Muscle of leg (tissue), 16 donors: ENCODE measurements at places on chromosomes 7 and 10. TPM values are rescaled to one million over a fixed set of nuclear protein-coding genes. Genes with fewer than 3 reads are reported as not detected.

SGCE gene
- 150 TPM for total RNA-seq

PDGFA gene
- total RNA-seq, result 26.1 TPM

CPXM2 gene
- 3.9 TPM for total RNA-seq

PRLHR gene
- total RNA-seq, result not detected

ORC5 gene
- total RNA-seq, result 16.3 TPM

PNLIPRP2 gene
- total RNA-seq, result 0.49 TPM

AKR1D1 gene
- total RNA-seq, result not detected

HOXA10 gene
- 21.2 TPM for total RNA-seq

ATG9B gene
- total RNA-seq, result 0.22 TPM

CLEC2L gene
- 1.3 TPM for total RNA-seq

FEZF1 gene
- total RNA-seq, result not detected

OPALIN gene
- not detected for total RNA-seq

PROSER2 gene
- total RNA-seq, result 3.4 TPM
